ENCODE measurements at places on chromosomes 6 and 20.

GRCh38 chr20:6767536-6768227, at the start of gene BMP2:
TSS of gene BMP2 (plus strand) at chr20:6767686. CDS start at chr20:6770127, 2,441 bp downstream.
- DNase-seq, result peak; percentile 44

DNA sequence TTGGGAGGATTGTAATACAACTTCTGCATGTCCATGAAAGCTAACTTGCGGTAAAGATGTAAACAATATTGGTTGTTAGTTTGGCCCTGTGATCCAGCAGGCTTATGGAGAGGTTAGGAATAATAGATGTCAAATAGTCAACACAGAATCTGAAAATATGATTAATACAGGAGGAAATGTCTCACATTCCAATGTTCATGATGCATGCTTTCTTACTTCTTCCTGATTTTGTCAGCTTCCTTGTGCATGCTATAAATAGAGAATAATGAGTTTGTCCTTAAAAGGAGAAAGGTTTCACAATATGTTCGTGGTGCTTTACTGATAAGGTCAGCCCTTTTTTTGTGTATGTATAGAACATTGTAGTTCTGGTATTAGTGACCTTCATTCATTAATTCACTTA, 136.7 kb downstream of the MMUT start:
- DNase-seq, result no peak

- no peak for DNase-seq
Observed at GRCh38 chr6:151269321-151269995, 29.7 kb downstream of the AKAP12 start.

DNA sequence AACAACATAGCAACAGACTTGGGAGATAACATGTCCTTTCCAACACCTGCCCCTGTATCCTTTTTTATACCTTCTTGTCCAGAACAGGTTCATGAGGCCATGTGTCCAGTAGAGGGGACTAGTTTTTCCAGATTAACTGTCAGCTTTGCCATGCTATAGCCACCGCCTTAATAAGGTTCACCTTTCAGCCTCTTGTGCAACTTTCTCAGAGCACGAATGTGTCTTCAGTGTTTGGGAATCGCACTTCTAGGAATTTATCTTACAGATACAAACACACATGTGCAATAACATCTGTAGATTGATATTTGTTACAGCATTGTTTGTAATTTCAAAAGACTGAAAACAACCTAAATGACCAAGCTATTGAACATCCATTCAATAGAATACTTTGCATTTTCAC, 21.4 kb downstream of the NCR2 start:
- no peak for DNase-seq

DNA sequence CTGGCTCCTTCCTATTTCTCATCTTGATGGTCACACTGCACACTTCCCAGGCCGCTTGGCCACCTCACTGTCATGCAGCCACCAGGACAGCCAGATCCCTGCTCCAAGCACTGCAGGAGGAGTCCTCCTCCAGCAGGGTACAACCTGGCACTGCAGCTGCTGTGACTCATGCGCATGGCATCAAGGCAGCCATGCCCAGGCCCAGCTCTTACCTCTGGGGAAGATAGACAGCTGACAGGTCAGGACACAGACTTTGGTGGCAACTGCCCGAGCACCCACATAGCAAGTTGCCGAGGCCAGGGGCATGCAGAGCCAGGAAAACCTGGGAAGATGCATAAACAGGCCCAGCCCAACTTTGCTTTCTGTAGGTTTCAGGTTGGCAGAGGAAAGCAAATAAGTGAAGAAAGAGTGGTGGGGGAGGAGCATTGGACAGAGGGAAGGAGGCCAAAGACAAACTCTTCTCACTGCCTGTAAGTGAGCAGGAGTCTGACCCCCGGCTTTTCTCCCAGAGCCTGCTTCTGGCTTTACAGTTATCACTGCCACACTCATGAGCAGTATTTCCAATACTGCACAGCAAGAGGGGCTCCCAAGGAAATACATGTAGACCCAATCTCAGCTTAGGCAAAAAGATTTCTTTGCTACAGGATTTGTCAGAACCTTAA, 38.8 kb downstream of the SLC22A3 start:
- DNase-seq, result peak; percentile 84

DNA sequence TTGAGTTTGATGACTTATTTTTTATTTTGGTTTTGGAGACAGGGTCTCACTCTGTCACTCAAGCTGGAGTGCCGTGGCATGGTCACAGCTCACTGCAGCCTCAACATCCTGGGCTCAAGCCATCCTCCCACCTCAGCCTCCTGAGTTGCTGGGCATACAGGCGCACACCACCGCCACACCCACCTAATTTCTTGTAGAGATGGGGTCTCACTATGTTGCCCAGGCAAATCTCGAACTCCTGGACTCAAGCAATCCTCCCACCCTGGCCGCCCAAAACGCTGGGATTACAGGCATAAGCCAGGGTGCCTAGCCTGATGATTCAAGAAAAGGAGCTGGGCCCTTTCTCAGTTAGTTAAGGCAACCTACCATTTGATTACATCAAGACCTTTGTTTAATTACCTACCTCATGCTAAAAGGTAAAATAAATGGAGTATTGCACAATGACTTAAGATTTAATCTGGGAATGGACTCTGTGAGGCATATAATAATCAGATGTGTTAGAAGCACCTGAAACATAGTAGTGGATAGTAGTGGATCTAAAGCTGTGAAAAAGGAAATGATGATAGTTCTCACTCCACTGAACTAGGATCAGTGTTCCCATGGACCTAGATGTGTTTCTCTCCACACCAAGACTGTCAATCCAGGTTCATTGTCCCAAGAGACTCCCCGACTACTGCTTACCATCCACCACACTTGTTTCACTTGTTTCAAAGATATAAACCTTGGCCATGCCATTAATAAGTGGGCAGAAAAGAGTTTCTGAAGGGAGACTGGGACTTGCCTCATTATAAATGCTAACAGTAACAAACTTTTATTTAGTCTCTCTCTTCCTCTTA, 2.1 kb downstream of the TNFRSF21 start:
- DNase-seq, result no peak

GRCh38 chr6:115592025-115592424, 468.7 kb downstream of the FRK start:
- DNase-seq, result no peak

Data from mucosa of gallbladder (tissue), 1 donor.